ENCODE measurements at places on chromosomes 7 and 10.
A peak's percentile ranks its signal among the peaks of the same experiment; 100 is the strongest.

DNA sequence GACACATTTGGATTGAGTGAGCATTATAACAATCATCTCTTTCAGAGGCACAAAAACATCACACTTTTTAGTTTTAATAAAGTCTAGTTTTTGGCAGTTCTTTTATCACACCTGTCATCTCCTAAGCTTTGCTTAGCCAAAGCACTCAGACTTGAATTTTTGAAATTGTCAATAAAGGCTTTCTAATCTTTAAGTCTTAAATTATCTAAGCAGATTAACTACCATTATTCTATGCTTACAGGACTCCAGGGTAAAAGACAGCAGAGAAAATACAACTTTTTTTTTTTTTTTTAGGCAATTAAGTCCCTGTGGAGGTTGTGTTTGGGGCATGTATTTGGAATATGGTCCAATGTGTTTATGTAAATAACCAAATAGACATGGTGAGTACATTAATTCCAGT is 17.6 kb upstream of the DLX6 start:
- no peak for DNase-seq

GRCh38 chr7:91759205-91759863 is 121.2 kb downstream of the MTERF1 start:
- peak; percentile 32 for DNase-seq

DNA sequence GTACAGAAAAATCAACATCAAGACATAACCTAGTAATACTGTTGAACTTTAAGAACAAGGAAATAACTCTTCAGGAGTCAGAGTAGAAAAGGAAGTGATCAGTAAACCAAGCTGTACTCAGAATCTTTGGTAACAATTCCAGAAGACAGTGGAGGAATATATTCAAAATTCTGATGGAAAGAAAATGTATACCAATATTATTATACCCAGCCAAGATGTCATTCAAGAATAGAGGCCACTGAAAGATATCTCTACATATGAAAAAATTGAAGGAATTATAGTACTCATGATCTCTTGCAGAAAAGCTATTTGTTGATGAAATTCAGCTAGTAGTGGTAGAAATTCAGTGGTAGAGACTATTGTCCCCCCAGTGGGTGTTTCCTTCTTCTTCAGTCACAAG is 182.6 kb upstream of the ZMIZ1 start:
- DNase-seq: no peak

GRCh38 chr10:108852211-108852610 is 1071.1 kb downstream of the XPNPEP1 start:
- DNase-seq: no peak

- no peak for DNase-seq
These were observed 67.1 kb upstream of the MAGI2 start for GRCh38 chr7:79520543-79520942.

- DNase-seq: no peak
These were observed 77.6 kb downstream of the COBL start for GRCh38 chr7:51238981-51239495.

GRCh38 chr7:1912593-1913465 is 242.8 kb downstream of the ELFN1 start:
- no peak for DNase-seq

GRCh38 chr7:73717025-73717807 is 2.3 kb downstream of the STX1A start:
- no peak for DNase-seq

- no peak for DNase-seq
These were observed 173.5 kb upstream of the RNF32 start for GRCh38 chr7:156466955-156467625.

DNA sequence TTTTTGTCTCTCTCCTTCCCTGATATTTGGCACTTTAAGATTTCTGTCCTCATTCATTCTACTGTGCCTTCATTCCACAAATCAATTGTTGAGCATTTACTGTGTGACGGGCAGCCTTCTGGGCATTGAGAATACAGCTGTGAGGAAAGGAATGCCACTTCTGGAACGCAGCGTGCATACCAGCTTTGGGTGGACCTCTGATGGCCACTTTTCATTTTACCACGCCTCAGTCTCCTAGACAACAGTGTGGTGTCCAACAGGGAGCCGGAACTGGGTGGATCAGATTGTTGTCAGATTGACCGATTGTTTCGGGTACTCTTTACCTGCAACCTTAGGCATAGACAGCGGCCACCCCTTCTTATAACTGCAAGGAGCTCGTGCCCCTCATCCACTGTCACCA is 222.7 kb upstream of the DPP6 start:
- DNase-seq: no peak

GRCh38 chr10:112827086-112827485 is 123.0 kb upstream of the TCF7L2 start:
- DNase-seq: no peak

DNA sequence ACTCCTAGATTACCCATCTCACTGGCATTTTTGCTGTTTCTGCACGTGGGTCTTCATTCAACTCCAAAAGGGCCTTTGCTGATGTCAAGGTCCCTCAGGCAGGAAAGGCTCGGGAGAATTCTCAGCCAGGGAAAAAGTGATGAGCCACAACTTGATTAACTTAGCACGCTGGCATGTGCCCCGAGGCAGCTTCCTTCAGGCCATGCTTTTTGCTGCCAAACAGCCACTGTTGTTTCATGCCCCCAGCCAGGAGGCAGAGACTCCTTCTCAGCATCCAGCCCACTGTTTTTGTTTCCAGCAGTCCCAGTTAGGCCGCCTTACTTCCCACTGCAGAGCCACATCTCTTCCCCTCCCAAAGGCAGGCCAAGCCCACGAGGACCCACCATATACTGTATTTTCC is 266.5 kb upstream of the YAE1 start:
- no peak for DNase-seq

- DNase-seq: no peak
These were observed 69.4 kb downstream of the HYCC1 start for GRCh38 chr7:22944510-22944909.

- DNase-seq: no peak
These were observed 45.2 kb upstream of the CHST3 start for GRCh38 chr10:71918992-71919391.

- DNase-seq: no peak
These were observed 405 bp upstream of the ENTPD1 start for GRCh38 chr10:95755511-95756004.

GRCh38 chr10:24152270-24152669 is 56.7 kb upstream of the KIAA1217 start:
- no peak for DNase-seq

- no peak for DNase-seq
These were observed 43.7 kb downstream of the KCNMA1 start for GRCh38 chr10:77593771-77594470.

GRCh38 chr7:138662991-138663320 is 38.2 kb downstream of the SVOPL start:
- DNase-seq: no peak

DNA sequence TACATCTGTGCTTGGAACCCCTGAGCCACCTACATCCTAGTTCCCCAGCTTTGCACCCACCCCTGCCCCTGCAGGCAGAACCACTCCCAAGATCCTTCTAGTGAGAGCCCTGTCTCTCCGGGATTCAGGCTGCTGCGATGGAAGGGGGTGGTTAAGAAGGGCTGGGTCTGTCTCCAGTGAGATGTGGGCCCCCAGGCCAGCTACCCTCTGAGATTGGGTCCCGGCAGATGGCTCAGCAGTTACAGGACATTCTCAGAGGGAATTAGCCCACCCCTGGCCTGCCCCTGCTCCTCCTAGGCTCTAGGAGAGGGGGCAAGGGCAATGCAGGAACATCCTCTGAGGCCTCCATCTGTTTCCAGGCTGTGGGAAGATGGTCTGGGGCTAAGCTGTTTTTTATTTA is 27.7 kb downstream of the SLC29A3 start:
- DNase-seq: no peak

DNA sequence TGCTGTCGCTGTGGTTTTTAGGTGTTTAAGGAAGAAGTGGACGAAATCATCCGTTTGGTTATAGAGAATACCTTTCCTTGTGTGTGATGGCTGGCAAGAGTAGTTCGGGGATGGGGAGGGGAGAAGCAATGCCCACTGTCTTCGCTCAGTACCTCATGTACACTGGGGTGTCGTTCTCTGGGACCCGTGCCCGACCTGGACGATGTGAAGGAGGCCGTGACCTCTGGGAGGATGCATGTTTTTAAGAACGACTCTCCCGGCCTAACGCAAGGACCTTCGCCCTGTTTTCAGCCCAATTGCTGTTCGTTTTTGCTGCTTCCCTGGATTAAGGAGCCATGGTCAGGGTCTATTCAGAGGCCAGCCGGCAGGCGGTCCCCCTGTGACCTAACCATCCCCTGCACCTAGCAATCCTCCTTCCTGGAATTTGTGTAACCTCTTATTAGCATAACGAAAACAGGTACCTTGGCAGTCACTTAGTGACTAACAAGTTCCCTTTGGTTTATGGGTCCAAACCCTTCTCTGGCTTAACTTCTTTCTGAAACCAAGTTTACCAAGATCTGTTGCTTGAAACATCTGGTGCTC is 1.3 kb downstream of the NFE2L3 start:
- DNase-seq: no peak

GRCh38 chr7:5661942-5662341 is 119.5 kb downstream of the RNF216 start:
- DNase-seq: no peak

GRCh38 chr10:117217196-117217761 is 20.0 kb downstream of the KCNK18 start:
- no peak for DNase-seq

DNA sequence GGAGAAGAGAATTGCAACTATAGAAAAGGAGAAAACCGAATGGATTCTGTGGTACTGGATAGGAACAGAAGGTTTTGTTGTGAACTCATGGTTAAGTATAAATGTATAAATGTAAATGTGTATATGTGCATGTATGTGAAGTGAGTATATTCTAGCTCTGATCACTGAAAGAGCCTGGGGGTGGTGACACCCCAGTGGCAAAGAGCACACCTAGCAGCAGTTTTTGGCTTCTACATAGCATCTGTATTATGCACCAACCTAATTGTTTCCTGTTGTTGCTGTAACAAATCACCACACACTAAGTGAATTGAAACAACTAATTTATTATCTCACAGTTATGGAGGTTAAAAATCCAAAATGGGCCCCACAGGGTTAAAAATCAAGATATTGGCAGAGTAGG is 455.4 kb downstream of the RPS24 start:
- no peak for DNase-seq

DNA sequence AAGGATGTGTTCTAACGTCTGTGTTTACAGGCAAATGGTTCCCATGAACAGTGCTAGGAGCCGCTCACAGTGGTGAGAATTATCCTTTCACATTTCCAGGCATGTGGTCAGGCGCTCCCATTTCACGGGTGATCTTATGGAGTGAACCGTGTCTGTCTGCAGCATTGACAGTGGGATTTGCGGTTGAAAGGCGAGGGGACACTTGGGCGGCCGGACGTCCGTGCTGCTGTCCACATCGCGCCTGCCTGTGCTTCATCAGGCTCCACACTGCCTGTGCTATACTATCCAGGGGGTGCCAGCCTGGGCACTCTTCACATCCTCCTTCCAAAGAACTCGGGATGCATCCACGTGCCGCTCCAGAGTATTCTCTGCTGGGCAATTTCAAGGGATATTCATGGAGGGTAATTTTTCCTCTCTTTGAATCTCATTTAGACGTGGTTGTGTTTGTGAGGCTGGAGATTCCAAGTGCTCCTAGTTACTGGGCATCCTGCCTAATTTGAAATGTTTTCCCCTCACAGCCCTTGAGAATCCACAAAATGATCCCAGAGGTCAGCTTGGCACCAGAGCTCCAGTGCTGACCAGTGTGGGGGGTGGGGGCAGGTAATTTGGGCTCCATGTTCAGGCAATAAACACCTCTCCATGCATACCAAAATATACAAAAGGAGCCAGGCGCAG is 61.9 kb upstream of the EBF3 start:
- DNase-seq: no peak

- DNase-seq: peak; percentile 87
These were observed 13.9 kb upstream of the BMS1 start for GRCh38 chr10:42768581-42769152.

- no peak for DNase-seq
These were observed 84.7 kb downstream of the MAPK8 start for GRCh38 chr10:48390933-48391845.

DNA sequence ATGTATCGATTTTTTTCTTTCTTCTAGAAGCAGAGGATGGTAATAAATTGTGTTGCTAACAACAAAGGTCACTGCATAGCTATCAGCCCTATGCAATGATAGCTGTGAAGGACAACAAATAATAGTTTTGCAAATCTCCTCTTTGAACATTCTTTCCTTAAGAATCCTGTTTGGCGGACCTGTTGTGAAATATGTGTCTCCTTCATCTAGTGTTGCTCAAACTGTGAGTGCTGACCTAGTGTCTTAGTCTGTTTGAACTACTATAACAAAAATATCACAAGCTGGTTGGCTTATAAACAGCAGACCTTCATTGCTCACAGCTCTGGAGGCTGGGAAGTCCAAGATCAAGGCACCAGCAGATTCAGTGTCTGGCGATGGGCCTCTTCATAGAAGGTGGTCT is 53.7 kb downstream of the CAV1 start:
- DNase-seq: no peak

- no peak for DNase-seq
These were observed 407.7 kb downstream of the SH2D4B start for GRCh38 chr10:80945264-80945880.

DNA sequence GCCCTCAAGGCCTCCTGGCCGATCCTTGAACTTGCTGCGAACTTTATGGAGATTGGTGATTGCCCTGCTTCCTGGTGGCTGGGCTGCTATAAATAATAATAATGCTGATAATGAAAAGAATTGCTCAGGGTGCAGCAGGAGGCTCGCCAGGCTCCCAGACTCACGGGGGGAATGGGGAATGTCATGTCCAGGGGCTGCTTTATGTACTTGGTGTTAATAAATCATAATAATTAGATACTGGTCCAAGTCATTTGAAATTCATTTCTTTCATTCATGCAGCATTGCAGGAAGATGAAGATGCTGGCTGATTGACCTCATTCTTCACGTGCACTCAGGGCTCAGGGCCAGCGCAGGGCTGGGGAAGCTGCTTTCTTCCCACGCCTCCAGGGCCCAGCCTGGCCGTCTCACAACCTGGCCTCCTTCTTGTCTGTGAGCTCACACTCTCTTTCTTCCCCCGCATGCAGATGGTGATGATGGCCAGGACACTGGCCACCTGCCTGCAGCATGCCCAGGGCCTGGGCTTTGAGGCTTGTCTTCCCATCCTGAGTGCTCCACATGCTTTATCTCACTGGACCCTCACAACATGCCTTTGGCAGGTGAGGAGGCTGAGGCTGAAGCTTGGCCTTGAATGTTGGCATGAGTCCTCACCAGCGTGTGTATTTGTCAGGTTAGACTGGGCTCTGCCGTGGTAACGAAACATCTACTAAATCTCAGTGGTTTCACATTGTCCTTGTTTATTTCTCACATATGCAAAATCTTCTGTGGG is 138.4 kb upstream of the TNS3 start:
- DNase-seq: no peak
